NCI-H2029 (cell line): ENCODE measurements at places on chromosomes 5 and 9.

- DNase-seq, result no peak
Observed at GRCh38 chr5:28523888-28524635, 1485.7 kb upstream of the CDH9 start.

DNA sequence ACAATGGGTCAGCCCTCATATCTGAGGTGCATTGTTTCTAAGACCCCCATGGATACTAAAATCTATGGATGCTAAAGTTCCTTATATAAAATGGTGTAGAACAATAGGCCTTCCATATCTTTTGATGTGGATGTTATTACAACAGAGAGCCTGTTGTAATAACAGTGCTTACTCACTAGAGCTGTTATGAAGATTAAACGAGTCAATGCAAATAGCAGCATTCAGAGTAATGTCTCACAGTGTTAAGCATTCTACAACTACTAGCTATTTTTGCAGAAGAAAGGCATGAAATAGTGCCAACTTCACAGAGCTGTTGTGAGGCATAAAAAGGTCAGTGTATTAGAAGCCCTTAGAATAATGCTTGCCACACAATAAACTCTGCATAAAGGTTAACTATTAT lies 13.0 kb downstream of the CHSY3 start:
- no peak for DNase-seq

DNA sequence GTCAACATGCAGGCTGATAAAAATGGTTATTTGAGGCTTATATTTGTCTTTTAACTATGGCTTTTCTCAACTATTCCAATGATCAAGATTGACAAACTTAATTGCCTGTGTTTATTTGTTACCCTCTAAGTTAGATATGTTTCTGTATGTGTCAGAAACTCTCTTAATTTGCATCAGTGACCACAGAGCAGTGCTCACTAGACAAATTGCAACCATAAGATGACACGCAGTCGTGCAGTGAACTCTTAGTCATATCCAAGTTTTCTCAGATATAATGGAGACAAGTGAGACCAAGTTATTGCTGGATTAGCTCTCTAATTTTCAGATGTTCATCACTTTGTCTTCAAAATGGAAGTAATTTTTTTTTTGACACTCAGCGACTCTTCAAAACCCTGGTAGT lies 342.2 kb upstream of the RFX3 start:
- no peak for DNase-seq

DNA sequence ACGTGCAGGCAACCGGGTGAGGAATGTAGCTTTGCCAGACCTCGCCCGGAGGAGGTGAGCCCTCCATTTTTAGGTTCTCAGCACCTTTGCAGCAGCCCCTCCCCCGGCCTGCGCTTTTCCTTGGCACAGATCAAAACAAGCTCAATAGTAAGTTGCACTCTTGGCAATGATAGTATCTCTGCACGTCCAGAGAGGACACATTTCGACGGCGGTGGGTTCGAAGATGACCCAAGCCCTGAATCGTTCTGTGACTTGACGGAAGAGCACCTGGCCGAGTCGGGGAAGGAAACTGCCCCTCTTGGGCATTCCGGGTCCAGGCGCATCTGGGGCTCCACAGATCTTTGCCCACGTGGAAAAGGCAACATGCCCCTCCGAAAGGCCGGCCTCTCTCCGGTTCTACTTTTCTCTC lies 904 bp downstream of the GDNF start:
- DNase-seq, result no peak

- no peak for DNase-seq
Observed at GRCh38 chr5:69004676-69005075, 89.1 kb upstream of the SLC30A5 start.

GRCh38 chr5:33308586-33308985 lies 132.2 kb upstream of the TARS1 start:
- no peak for DNase-seq

GRCh38 chr9:71966601-71967000 lies 55.2 kb downstream of the C9orf85 start:
- no peak for DNase-seq

GRCh38 chr5:54159893-54160195 lies 150.5 kb downstream of the ARL15 start:
- no peak for DNase-seq

DNA sequence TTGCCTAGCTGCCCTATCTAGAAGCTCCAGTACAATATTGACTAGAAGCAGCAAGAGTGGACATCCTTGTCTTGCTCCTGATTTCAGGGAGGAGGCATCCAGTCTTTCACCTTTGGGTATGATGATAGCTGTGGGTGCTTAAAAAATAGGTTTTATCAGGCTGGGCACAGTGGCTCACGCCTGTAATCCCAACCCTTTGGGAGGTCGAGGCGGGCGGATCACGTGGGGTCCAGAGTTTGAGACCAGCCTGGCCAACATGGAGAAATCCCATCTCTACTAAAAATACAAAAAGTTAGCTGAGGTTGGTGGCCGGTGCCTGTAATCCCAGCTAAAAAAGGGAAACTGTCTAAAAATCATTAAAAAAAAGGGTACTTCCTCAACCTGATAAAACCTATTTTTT lies 2.0 kb upstream of the CAMSAP1 start:
- DNase-seq, result no peak

DNA sequence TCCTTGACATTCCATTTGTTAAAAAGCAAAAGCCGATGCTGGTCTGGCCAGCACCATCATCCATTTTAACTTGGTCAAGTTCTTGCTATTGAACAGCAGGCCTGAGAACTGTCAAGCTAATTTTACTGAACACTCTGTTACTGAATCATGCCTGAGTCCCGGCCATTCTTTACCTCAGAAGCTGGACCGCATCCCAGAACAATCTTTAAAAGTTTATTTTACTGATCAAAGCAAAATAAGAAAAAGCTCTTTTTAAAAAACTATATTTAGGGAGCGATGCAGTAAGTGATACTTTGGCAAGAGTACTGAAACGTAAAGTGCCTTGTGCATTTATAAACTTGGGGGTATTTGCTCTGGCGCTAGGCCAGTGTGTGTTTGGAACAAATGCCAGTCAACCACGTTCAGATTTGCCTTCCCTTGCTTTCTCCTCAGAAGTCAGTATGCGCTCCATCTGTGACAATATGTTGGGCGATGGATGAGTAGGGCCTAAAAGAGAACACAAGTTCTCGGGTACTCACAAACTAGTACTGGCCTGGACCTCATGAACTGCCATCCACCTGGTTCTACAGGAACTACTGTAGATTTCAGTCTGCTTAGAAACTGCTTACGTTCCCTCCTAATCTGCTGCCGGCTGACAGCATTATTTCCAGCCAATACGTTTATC lies 161.9 kb downstream of the MAPKAP1 start:
- DNase-seq, result no peak

GRCh38 chr9:81575956-81576355 lies 113.4 kb downstream of the TLE1 start:
- DNase-seq, result no peak

DNA sequence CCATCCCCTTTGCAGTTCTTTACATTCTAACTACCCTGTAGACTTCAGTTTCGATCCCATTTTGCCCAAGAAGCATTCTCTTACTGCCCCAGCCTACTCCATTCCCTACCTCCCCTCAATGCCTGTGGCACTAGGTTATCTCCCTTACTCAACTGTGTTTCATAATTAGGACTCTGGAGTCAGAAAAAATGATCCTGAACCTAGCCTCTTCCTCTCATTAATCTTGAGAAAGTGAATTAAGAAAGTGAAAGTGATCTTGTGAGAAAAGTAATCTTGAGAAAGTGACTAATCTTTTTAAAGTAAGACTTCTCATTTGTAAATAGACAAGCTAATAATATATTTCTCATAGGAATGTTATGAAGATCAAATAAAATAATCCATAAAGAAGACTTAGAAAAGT lies 444.0 kb upstream of the TRPC7 start:
- DNase-seq, result no peak

DNA sequence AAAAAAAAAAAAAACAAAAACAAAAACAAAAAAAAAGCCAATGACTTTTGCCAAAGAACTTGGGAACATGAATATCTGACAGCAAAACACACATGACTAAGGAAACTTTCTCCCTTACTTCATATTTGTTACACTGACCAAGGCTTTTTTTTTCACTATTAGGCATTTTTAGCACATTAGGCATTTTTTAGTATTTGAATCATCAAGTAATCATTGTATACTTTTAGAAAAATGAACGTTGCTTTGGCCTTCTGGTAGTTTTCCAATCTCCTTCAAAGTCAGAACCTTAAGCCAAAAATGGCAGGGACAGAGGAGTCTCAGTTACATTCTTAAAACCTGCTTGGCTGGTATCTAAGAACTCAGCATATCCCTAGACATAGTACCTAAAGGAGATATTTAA lies 19.3 kb downstream of the NREP start:
- no peak for DNase-seq

- DNase-seq, result no peak
Observed at GRCh38 chr5:9105851-9106250, 440.0 kb downstream of the SEMA5A start.

DNA sequence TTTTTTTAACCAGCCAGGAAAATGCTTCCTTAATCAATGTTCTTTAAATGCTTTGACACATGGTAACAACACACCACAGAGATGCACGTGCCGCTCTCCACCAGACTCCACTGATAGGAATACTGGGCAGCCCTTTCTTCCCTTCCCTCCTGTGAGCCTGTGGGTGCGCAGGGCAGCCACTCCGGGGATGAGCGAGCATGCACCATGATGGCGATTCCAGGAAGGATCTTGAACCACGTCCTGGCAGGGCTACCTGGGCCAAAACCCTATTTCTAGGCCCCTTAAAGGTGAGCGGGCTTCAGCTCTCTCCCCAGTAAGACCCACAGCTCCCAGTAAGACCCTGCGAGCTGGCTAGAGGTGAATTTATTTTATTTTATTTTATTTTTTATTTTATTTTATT lies 128.2 kb downstream of the MVB12B start:
- no peak for DNase-seq

DNA sequence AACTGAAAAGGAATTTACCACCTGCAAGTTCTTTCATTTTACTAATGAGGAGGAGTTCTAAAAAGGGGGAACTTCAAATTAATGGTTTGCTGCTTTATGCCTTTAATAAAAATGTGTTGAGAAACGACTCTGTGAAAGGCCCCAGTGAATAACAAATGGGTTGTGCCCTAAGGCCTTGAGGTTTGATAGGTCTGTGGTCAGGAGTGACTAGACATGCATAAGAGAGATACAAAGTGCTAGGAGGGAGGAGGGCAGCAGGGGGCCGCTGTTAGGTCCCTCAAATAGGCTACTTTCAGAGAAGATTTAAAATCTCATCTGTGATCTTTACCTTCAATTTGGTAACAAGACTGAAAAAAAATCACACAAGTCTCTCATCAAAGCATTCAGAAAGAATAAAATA lies 58.3 kb downstream of the FAM81B start:
- DNase-seq, result no peak

DNA sequence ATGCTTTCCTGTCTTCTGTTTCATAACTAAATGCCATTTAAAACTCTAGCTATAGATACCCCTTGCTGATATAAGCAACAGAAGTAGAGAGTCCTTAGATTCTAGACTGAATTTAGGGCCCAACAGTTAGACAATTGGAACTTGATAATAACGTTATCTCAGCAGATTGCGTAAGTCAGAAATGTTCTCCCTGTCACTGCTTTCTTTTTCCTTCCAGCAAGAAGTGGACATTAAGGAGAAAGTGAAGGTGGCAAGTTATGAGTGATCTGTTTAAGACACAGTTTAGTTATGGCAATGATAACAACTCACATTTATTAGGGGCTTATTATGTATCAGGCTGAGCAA lies 6.9 kb upstream of the GLIS3 start:
- no peak for DNase-seq

DNA sequence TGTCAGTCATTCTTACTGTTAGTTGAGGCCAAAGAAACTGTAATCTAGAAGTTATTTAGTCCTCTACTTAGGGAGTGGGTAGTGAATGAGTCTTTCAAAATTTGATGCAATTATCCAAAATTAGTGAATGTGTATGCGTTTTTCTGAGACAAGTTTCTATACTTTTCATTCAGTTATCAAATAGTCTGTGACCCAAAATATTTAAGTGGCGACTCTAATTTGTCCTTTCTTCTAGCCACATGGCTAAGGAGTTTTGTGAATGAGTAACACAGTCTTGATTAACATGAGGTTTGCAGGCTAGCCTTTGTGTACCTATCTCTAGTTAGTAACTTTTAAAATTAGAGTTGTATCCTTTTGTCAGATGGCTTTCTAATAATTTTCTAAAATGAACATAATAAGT lies 45.6 kb downstream of the COMMD10 start:
- no peak for DNase-seq

GRCh38 chr5:175870820-175871447 lies 444 bp upstream of the CPLX2 start:
- DNase-seq, result no peak

- DNase-seq, result no peak
Observed at GRCh38 chr9:83701769-83702168, 6.0 kb downstream of the UBQLN1 start.

DNA sequence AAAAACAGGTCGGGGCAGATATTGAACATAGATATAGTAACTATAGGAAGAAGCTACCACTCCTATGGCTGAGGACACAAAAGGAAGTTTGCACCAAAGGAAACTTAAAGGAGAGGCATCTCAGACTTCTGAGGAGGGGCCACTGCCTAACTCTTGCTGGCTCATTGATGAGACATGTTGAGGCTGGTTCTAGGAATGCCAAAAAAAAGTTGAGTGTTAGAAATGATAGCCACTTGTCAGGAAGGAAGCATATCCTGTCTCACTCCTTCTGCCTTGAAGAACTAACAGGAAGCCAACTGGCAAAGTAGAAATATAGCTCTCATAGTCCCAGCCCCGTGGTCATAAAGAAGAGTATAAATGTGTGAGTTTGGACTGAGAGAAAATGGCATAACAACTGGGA lies 23.3 kb upstream of the STOM start:
- DNase-seq, result no peak

DNA sequence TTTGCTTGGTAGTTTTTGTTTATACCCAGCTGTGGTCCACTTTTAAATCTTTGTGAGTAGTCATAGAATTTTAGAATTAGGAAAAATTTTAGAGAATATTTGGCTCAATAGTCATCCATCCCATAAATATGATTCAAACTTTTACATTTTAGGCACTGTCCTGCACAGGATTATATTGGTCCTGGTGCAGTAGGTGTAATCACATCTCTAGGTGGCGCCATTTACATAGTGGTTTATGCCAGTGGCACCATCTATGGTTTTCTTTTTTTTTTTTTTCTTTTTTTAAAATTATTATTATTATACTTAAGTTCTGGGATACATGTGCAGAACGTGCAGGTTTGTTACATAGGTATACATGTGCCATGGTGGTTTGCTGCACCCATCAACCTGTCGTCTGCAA lies 260.7 kb upstream of the KCNN2 start:
- no peak for DNase-seq

DNA sequence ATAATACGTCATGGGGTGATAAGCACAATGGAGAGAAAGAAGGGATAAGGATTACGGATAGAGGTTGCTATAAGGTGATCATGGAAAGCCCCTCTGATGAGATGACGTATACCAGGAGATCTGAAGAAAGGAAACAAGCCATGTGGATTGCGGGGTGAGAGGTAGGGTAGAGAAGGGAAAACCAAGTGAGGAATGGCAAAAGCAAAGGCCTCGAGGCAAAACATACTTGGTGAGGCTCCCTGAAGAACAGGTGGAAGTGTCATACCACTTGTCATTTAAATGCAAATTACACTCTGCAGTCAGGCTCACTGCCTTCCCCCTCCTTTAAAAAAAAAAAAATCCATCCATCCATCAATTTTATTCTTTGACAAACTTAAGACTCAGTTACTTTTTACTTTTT lies 420.8 kb downstream of the RAB3C start:
- no peak for DNase-seq
